ENCODE measurements at places on chromosomes 3 and 15. TPM values are rescaled to one million over a fixed set of nuclear protein-coding genes. Genes with fewer than 3 reads are reported as not detected.

DNA sequence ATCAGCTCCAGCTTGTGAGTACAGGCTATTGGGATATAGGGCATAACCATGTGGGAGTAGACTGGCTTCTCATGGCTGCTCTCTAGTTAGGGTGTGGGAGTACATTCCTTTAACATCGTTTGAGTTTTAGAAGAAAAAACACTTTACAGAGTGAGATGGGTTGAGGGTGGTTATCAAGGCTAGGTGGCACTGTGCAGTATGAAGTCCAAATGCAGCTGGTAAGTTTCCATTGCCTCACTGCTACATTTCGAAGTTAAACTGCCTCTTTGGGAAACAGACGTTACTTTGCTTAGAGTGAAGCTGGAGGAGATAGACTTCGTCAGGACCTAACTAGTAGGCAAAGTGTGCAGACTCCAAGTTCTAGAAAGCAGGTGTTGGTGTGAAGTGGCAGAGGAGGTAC is 192.4 kb downstream of the SQOR start:
- no peak for DNase-seq

- no peak for DNase-seq
Observed at GRCh38 chr3:11692532-11692813, 48.8 kb upstream of the VGLL4 start.

GRCh38 chr3:14258906-14259904 is 80.6 kb downstream of the LSM3 start:
- DNase-seq = no peak

GRCh38 chr3:126107203-126107939 is 23.4 kb upstream of the SLC41A3 start:
- no peak for DNase-seq

CTXND1 gene
- total RNA-seq = 0.14 TPM

DNA sequence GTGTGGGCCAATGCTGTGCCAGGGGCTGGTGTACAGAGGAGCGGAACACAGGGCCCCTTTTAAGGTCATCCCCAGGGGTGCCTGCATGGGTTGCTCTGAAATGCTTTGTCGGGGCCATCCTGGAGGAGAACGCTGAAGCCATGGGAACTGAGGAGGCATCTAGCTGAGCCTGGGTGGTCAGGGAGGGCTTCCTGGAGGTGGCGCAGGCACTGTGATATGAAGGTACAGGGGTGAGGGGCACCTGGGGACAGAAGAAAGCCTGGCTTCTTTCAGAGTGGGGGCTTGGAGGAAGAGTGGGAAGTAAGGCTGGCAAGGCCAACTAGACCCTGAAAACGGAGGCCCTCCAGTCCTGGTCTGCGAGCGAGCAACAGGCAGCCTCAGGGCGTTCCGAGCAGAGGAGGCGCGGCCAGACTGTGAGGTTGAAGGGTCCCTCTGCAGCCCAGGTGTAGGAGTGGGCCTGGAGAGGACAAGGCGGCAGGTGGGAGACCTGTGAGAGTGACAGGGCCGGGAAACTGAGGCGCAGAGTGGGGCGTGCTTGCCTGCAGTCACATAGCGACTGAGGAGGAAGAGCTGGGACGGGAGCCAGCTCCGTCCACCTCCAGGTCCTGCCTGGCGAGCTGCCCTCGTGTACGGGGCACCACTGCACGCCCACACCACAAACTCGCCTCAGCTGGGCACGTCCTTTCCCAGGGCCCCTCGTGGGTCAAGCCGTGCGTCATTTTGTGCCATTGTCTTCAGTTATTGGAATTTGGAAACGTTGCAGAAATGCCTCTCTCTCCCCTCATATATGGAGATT is 4.1 kb downstream of the FBLN2 start:
- DNase-seq = no peak

TP63 gene
- total RNA-seq = 0.14 TPM

GRCh38 chr15:41801850-41802455 is 25.9 kb upstream of the JMJD7 start:
- DNase-seq = no peak

MAP6D1 gene
- total RNA-seq = 4.3 TPM

DNA sequence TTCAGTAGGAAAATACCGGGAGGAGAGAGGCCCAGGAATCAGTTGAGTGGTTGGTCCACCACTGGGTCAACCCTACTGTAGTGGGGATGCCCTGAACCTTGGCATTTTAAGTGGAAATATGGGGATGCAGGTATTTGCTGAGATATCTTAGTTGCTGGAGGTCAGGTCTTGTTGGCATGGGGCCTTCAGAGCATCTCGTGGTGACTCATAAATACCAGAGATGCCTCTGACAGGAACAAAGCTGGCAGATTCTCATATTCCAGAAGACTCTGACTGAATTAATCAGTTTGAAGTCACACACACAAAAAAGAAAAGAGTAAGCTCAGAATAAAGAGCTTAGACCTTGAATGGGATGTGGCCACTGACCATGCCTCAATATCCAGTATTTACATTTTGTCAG is 91.6 kb downstream of the CACNA2D3 start:
- no peak for DNase-seq

GRCh38 chr3:99236576-99236975 is 335.1 kb upstream of the DCBLD2 start:
- DNase-seq = no peak

KLHL25 gene
- 15.0 TPM for total RNA-seq

DNA sequence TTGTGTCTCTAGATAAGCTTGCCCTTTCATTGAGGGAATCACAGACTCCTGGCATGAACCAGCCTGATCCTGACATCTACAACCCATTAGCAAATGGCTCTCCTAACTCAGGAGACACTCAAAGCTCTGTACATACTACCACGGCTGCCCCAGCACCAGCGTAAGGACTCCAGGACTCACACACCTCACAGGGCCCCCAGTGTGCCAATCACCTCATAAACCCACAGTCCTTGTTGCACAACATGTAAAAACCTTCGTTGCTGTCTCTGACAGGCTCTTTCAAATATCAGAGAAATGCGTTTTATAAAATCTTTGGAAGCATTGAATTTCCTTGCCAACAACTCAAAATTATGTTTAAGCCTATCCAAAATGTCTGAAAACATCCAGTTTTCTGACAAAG is 7.3 kb downstream of the FYCO1 start:
- DNase-seq = no peak

GRCh38 chr3:42569593-42570142 is 12.1 kb downstream of the SEC22C start:
- no peak for DNase-seq

DNA sequence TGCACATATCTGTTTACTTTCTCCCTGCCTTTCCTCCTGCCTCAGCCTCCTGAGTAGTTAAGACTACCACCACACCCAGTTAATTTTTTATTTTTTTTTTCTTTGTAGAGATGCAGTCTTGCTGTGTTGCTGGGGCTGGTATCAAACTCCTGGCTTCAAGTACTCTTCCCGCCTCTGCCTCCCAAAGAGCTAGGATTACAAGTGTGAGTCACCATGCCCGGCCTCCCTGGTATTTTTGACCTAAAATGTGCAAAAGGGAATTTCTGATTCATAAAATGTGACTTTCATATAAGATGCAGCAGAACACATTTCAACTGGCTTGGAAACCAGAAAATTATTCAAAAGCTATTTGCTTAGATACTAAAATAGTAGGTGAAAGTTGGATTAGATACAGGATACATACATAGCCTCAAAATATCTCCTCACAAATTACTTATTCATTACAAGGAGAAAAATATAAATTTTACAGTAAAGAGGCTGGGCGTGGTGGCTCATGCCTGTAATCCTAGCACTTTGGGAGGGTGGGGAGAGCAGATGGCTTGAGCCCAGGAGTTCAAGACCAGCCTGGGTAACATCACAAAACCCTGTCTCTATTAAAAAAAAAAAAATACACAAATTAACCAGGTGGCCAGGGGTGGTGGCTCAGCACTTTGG is 32.0 kb downstream of the MAP4 start:
- DNase-seq = peak; percentile 31

CCDC54 gene
- total RNA-seq = not detected

GRCh38 chr3:87076946-87077345 is 86.0 kb upstream of the VGLL3 start:
- DNase-seq = no peak

GMPS gene
- 31.8 TPM for total RNA-seq

DNA sequence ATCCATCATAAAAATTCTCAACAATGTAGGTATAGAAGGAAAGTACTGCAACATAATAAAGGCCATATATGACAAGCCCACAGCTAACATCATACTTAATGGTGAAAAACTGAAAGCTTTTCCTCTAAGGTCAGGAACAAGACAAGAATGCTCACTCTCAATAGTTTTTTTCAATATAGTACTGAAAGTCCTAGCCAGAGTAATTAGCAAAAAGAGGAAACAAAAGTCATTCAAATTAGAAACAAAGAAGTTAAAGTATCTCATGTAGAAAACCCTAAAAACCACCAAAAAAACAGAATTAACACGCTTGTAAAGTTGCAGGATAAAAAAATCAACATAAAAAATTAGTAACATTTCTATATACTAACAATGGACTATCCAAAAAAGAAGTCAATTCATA is 61.8 kb downstream of the MYH15 start:
- DNase-seq = no peak

- DNase-seq = no peak
Observed at GRCh38 chr3:112333381-112334317, 693 bp downstream of the CD200 start.

- DNase-seq = no peak
Observed at GRCh38 chr3:127062926-127063325, 80.0 kb downstream of the PLXNA1 start.

DNA sequence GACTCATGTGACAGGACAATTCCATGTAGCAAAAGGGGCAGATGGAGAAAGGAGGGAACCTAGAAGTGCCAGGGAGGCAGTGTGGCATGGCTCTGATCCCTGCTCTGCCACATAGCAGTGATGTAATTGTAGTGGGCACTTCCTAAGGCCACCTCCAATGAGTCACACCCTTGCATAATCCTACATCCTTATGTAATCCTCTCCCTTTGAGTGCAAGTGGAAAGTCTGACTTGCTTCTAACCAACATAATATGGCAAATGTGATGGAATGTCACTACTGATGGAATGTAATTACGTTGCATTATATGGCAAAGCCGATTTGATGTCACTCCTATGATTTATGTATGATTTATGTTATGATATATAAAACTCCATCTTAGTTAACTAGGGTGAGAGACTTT is 72.9 kb upstream of the ATP2C1 start:
- no peak for DNase-seq

DNA sequence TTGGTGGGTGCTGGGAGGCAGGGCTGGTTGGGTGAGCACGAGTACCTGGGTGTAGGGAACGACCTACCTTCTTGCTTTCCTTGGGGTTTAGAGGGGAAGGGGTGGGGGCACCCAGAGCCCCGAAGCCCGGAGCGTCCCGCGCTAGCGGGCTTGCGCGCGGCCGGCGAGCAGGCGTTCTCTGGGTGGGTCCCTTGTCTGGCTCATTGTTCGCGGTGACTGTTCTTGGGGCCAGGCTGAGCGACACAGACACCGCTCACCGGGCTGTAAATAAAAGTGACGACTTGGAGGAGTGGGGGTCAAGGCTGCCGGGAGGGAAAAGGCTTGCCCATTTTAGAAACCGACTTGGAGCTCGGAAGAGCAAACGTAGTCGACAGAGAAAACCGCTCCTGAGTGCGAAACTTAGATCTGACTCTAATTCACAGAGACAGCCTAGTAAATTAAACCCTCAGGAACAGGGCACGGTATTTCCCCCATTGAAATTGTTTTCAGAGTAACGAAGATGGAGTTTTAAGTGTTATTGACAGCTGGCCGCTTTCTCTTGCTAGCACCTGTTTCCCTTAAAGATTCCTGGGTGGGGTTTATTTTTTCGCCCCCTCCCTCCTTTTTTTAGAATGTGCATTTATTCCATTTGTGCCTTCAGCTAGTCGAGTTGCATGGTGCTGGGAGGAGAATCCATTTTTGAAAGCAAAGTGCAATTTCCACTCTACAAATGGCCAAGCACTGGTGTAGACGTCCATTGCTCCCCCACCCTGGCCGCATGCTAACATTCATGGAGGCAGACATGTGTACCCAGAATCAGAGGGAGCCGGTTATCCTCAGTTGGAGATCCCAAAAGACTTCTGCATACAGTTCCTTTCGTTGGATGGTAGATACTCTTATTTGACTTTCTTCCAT is 532.1 kb upstream of the SEMA6D start:
- DNase-seq = no peak

C3orf18 gene
- 7.8 TPM for total RNA-seq

DNA sequence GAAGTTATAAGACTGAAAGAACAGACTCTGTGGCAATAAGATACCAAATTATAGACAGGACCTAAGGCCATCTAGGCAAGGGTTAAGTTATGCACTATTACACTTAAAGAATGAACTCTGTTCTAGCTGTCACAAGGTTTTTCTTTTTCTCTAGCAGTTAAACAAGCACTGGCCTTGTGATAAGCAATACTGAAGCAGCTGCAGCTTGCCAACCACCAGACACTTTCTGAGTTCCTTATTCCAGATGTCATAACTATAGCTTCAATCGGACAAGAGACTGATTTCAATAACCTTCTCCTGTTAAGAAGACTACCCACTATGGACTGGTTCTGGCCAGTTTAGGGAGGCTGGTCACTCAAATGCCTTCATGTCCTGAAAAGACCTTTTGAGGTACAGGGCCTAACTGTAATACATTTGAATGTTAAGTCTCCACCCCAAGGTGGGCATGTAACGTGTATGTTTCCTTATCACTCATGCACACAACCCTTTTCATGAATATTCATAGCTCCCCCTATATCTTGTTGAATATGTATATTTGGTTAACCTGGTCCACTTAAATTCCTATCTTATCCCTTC is 85.8 kb downstream of the CFAP20DC start:
- DNase-seq = no peak

DNA sequence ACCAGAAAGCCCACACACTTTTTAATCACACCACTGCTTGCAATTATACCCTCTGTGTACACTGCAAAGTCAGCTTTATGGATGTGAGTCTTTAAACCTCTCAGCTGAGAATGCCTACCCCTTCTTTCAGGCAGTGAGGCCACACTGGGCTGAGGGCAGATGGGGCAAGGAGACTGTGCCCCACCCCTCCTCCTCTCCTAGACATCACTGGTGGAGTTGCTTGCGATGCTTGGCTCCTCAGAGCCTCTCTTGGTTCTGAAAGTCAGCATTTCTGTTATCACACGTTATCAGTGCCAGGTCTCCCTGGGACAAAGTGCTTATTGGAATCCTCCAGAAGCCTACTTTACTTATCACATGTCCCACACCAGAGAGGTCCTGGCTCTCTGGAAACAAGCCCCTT is 128.2 kb downstream of the ZNF621 start:
- DNase-seq = no peak

- no peak for DNase-seq
Observed at GRCh38 chr15:70579766-70580165, 183.6 kb downstream of the UACA start.

GOLGA8O gene
- total RNA-seq = not detected

DNA sequence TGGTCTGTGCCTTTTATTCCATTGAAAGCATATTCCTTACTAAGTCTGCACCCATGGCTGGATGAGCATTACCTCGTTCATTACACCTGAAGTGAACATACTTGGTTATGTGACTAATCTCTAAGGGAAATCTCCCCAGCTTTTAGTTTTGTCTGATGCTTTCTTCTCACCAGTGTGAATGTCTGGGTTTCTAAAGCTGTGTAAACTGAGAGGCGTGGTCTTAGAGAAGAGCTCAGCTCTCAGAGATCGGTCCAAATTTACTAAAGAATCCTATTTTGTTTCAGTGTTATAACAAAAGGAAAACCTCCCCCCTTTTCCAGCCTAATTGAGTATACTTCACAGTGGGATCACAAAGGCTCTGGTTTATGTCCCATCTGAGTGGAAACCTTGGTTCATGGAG is 352.3 kb downstream of the PTPRG start:
- DNase-seq = no peak

GRCh38 chr3:78809966-78810365 is 957.8 kb downstream of the ROBO1 start:
- no peak for DNase-seq
